NCI-H2227 treated with DMSO at 0.1 percent for 48 hours (cell line): ENCODE measurements at places on chromosomes 6 and 20.
A peak's percentile ranks its signal among the peaks of the same experiment; 100 is the strongest.

DNA sequence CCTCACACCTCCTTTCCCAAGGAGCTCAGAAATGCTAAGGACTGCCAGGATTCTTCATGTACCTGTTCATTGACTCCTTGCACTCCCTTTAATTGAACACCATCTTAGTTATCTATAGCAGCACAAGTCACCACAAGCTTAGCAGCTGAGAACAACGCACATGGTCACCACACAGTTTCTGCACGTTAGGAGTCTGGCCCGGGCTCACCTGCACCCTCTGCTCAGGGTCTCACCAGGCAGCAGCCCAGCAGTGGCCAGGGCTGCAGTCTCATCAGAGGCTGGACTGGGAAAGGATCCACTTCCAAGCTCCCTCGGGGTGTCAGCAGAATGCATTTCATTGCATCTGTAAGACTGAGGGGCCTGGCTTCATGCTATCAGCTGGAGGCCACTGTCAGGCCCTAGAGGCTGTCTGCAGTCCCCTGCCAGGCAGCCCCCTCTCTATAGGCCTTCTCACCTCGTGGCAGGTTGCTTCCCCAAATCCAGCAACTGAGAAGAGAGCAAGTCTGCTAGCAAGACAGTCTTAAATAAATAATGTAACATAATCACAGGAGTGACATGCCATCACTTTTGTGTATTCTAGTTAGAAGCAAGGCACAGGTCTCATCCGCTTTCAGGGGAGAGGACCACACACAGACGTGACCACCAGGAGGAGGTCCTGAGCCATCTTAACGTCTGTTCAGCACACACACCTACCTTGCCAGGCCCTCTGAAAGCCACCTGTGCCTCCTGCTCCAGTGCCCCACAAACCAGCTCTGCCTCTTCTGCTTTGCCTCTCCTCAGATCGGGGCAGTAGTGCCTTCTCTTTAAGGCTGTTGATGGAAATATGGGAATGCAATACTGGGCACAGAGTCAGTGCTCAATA is 165.2 kb upstream of the CST7 start:
- DNase-seq, result no peak

DNA sequence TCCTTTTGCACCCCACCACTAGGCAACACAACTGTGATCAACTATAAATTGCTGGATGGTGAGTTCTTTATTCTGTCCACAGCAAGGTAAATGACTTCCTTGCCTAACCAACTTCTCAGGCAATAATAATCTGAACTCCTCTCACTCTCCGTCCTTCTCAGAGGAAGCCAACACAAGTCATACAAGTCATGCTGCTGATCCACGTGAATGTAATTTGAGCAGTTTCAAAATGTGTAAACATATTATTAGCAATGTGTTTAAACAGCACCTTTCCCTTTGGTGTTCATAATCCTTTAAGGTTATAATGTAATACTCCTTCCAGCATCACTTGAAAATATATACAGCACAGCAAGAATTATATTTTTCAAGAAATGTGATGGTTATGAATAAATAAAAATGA is 127.9 kb downstream of the QRSL1 start:
- peak; percentile 8 for DNase-seq

GRCh38 chr6:56521976-56522375 is 120.7 kb downstream of the DST start:
- DNase-seq, result no peak

- no peak for DNase-seq
Observed at GRCh38 chr6:89745096-89745495, 74.5 kb downstream of the MDN1 start.

- DNase-seq, result no peak
Observed at GRCh38 chr20:19241440-19241839, 29.0 kb downstream of the SLC24A3 start.

DNA sequence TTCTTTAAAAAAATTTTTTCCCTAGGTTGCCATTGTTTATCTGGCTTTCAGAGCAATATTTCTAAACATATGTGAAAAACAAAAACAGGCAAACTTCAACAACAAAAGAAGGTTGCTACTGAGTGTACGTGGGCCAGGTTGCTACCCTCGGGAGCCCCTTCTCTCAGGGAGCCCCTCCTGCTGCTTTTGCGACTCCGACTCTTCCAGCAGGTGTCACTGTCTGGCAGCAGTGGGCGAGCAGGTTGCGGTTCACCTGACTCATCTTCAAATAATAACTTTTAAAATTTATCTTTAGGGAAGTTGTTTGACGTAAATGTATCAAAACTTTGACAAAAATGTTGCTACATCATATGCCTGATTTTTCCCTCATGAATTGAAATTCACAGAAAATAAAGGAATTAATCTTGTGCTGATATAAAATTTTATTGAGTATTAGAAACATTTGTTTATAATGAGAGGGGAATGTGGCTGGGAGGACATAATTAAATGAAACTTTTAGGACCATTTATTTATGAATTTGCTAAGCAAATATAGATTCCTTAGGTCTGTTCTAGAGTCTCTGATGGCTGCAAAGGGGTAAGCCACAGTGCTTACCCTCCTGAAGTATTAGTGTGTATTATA is 138.8 kb downstream of the HIVEP1 start:
- DNase-seq, result peak; percentile 3

GRCh38 chr6:75752365-75752764 is 3.3 kb downstream of the MYO6 start:
- no peak for DNase-seq

- DNase-seq, result no peak
Observed at GRCh38 chr6:62298745-62299392, 12.8 kb upstream of the KHDRBS2 start.

DNA sequence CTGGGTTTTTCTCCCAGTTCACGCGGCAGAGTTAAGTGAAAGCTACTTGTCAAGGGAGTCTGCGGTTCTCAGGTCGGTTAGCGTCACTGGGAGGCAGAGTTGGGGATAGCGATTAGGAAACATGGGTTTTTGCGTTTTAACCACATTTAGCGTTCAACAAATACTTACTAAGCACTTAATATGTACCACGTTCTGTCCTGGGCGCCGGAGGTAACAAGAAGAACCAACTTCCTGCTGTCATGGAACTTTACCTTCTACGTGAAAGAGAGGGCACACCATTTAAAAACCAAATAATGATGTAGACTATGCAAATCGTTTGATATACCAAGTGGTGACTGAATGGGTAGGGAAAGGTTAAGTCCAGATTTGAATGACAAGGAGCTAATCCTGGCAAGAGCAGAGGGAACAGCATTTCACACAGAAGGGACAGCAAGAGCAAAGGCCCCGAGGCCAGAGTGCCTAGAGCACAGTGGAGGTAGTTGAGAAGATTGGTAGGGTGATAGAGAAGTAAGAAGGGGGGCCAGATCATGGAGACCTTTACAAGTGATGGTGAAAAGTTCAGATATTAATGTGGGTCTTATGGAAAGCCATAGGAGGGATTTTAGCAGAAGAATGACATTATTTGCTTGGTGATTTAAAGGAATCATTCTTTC is 744 bp downstream of the RIOK1 start:
- DNase-seq, result no peak

DNA sequence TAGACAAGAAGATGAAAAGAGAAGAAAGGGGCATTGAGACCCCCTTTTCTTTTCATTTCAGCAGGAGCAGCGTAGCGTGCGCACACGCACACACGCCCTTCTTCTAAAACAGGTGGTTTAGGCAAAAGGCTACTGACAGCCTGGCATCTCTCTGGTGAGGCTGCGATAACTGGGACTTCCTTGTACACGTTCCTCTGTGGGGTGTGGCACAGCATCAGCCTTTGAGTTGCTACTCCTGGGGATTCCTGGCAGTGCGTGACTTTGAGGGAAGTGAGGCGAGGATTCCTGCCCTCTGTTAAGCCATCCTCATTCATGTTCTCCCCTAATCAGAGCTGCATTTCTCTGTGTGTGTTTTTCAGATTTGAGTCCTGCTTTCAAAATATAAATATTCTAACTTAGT is 94.7 kb downstream of the TMEM170B start:
- DNase-seq, result no peak

GRCh38 chr6:40950986-40951698 is 87.9 kb downstream of the UNC5CL start:
- no peak for DNase-seq

- peak; percentile 28 for DNase-seq
Observed at GRCh38 chr20:62368392-62368975, 1.4 kb upstream of the LAMA5 start.

GRCh38 chr6:104585646-104586045 is 274.1 kb downstream of the HACE1 start:
- DNase-seq, result no peak

DNA sequence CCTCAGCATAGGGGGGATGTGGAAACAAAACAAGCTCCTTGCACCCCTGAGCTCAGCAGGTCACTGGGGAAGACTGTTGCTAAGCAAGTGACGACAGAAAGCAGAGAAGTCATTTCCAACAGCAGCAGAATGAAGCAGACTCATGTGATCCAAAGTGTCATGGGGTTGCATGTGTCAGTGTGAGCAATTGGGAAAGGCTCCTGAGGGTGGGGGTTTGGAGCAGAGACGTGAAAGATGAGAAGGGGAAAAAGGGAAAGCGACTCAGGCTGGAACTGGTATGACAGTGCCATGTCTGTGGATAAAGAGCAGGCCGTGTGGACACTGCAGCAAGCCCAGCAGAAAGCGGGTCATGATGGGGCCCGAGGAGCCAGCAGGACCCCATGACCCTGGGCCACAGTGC is 363.9 kb downstream of the PREX1 start:
- DNase-seq, result no peak

DNA sequence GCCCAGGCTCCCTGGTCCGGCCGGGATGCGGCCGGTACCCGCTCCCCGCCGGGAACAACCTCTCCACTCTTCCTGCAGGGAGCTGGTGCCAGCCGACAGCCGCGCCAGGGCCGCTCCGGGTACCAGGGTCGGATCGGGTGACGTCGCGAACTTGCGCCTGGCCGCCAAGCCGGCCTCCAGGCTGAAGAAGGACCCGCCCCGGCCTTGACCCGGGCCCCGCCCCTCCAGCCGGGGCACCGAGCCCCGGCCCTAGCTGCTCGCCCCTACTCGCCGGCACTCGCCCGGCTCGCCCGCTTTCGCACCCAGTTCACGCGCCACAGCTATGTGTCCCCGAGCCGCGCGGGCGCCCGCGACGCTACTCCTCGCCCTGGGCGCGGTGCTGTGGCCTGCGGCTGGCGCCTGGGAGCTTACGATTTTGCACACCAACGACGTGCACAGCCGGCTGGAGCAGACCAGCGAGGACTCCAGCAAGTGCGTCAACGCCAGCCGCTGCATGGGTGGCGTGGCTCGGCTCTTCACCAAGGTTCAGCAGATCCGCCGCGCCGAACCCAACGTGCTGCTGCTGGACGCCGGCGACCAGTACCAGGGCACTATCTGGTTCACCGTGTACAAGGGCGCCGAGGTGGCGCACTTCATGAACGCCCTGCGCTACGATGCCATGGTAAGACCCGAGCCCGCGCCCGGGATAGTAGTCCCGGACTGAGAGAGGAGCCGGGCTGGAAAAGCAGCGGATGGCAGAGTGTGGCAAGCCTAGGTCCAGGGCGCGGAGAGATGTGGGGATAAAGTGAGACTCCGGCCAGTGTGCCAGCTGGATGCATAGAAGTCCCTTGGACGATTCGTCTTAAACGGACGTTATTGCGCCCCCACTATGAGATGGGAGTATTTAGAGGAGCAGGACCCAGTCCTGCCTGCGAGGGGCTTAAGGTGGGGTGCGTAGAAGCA is at the start of gene NT5E:
TSS of gene NT5E (plus strand) at position 266 of the 942 bp plus-strand sequence. CDS start at position 323, 57 bp downstream.
- DNase-seq, result peak; percentile 21

DNA sequence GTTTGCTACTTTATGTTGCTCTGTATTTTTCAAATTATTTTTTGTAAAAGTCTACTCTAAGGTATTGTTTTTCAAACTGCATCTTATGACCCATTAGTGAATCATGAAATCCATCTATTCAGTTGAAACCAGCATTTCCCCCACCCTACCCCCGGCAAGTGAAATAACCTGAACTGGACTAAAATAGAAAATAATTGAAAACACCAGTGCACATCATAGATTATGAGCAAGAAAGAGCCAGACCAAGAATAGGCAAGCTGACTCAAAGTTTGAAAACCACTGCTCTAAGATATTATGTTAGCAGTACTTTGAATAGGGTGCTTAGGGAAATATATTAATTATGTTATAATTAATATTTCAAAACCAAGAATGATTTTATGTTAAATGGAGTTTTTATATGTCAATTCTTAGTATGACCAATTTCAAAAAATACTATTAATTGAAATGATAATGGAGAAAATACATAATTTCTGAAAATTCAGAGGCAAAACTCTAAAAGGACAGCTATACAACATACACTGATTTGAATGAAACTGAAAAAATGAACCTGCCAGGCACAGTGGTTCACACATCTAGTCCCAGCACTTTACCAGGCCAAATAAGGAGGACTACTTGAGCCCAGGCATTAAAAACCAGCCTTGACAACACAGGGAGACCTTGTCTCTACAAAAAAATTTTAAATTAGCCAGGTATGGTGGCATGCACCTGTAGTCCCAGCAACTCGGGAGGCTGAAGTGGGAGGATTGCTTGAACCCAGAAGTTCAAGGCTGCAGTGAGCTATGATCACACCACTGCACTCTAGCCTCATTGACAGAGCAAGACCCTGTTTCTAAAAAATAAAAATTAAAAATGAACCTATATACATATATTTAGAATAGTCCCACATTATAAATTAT is 112.0 kb downstream of the CDK19 start:
- DNase-seq, result no peak

DNA sequence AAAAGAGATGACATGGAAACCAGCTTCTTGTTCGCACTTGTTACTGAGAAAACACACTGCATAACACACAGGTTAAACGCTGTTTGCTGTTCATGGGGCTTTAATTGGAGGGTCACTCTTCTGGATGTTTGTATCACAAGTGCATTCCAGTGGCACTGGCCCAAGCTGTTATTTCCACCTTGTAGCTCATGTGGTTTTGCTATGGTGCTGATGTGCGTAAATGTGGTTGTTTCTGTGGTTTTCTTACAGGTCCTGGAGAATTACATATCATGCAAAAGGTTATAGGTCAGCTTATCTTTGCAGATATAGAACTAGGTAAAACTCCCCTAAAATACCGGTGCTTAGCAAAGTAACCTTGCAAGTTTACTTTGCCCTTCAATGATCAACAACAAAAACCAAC is 89.3 kb upstream of the AHI1 start:
- DNase-seq, result no peak

DNA sequence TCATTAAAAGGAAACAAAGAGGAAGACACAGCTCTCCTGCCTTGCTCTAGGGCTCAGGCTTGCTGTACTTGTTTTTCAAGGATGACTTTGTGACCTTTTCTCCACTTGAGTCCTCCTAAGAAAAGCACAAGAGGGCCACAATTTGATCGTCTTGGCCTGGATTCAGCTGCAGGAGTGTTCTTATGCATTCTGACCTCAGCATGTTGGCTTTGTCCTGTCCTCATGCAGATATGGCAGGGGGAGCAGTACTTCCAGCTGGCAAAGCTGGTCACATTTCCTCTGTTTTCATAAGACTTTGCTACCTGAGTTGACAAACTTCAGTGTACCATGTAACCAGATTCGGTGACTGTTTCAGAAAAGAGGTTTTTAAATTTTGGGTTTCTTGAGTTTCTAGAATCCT is 30.8 kb downstream of the KDM1B start:
- no peak for DNase-seq

DNA sequence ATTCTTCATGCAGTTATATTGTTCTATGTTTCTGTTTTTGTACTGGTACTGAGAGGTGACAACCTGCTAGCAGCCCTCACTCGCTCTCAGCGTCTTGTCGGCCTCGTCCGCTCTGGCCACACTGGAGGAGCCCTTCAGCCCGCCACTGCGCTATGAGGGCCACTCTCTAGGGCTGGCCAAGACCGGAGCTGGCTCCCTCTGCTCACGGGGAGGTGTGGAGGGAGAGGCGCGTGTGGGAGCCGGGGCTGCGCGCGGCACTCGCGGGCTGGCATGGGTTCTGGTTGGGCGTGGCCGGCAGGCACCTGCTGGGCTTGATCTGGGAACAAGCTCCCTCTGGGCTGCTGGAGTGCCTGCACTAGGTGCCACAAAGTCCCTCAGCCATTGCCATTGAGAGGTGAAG is 1323.8 kb upstream of the EYS start:
- DNase-seq, result no peak

GRCh38 chr6:103122766-103123601 is 1729.5 kb downstream of the GRIK2 start:
- DNase-seq, result peak; percentile 25
